ENCODE measurements at places on chromosomes 2 and 18.

DNA sequence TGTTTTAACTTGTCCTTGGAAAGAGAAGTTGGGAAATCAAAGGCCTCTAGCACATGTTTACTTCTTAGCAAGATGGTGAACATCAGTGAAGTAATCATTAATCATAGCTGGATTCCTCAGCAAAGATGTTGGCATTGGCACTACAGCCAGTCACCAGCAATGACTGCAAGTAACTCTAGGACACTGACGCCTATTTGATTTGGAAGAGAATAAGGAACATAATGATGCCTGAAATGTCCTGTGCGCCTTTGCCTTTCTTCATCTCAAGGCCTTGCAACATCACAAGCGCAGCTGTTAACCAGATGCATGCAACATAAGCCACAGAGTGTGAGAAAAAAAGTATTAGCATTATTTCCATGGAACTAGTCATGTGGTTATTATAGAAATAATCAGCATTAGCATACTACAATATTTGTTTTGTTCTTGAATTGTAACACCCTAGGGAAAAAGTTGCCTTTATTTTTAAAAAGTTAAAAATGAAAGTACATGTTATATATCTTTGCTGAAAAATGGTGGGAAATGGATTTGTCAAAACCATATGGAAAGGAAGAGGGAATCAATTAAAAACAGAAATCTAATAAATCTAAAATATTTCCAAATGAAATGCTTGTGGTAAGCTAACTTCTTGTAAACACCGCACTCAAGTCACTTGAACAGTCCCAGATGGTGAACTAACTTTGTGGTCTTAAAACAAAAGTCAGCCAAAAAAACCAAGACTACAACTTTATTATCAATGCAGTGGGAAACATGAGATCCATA, 55.6 kb downstream of the THADA start:
- DNase-seq, result no peak

DNA sequence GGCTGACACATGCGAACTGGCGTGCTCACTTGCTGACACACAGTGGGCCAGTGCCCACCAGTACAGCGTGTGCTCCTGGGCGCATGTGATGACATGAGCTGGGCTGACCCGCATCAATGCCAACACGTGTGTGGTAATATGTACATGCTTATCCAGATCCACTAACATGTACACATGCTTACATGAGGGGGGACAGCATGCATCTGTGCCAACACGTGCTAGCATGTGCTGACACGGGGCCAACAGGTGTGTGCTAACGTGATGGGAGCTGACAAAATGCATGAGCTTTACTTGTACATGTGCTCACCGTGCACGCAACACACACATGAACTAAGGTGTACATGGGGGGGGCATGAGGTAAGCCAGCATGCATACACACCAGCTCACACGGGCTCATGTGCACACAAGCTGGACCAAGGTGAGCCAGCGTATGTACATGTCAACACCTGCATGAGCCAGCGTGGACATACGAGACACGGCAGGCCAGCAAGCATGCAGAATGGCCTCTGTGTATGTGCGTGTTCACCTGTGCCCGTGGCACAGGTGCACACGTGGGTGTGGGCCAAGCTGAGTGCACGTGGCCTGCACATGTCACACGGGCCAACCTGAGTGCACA, 28.5 kb downstream of the GPC1 start:
- DNase-seq, result no peak

- no peak for DNase-seq
These were observed 31.5 kb downstream of the NDC80 start for GRCh38 chr18:2602844-2603243.

- no peak for DNase-seq
These were observed 72.6 kb downstream of the EPAS1 start for GRCh38 chr2:46369783-46370182.

DNA sequence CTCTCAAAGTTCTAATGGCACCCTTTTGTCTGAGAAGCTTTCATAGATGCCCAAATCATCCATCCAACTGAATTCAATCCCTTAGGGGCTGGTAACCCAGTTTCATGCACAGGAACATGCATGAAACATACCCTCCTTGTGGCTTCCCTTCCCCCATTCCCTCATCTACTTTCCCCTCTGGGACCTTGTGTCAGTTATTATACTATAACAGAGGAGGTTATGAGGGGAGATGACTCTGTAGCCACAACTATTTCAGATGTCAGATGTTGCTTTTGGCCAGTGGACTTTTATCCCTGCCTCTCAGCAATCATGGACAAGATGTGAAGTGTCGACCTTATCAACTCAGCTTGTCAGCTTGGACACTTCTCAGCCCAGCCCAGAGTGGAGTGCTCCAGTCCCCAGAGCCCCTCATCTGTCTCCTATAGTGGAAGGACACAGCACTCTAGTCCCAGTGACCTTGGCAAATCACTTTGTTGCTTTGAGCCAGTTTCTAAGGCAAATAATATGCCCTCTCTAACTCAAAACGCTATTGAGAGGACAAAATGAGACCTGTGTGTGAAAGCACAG, 8.4 kb downstream of the DHRS9 start:
- DNase-seq, result no peak

DNA sequence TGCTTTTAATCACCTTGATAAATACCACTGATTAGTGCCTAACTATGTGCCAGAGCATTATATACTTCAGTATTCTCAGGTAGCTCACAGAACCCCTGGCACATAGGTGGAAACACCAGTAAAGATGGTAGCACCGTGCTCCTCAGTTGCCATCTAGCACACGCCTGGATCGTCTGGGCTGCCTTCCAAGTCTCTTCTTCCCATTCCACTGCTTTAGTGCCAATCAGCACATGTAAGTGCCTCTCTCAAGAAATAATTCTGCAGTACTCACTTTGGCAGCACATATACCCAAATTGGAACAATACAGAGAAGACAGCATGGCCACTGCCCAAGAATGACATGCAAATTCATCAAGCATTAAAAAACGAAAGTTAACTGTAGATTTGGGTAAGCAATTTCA, 13.0 kb downstream of the POLR2D start:
- no peak for DNase-seq

DNA sequence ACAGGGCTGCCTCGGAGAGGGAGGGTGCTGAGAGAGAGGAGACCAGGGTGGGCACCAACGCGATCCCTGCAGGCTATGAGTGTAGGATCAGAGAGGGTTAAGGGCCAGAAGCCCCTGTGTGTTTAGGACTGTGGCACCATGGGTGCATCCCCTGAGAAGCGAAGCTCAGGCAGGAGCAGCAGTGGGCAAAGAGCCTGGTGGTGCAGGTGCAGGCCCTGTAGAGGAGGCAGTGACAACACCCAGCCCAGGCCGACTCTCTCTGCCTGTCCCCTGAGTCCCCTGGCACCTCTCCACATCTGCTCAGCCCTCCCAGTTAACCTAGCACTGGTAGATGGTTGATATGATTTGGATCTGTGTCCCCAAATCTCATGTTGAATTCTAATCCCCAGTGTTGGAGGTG, 139.8 kb downstream of the RNF152 start:
- no peak for DNase-seq

DNA sequence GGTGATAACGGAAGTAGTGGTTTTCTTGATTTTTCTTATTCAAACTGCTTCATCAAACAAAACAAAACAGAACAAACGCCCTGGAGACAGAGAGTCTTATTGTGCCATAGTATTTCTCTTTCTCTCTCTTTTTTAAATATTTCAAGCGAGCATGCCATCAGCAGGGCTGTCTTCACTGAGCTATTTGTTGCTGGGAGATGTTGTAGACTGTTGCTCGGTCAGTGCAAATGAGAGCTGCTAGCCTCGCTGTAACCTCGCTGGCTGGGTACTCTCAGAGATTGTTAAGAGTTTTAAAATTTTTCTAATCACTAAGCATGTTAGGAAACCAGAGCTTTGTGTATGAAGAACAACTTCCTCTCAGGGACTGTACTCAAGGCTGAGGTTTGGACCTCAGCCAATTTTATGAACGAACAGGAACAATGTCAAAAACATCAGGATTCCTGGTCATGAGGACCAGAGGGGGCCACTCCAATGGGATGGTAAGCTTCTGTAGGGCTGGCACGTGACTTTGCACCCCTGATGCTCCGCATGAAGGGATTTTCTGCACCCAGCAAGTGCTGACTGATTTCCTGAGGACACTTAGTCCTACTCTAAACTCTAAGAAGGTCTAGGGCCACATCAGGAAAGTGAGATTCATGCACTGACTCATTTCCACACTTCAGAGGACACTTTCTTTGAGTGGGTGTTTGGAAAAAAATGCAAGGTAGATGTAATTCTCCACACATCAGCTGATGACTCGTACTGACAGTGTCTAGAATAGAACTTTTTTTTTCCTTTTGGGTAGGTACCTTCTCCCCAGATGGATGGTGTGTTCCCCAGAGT, 59.8 kb upstream of the IL1R1 start:
- DNase-seq, result no peak

- no peak for DNase-seq
These were observed 318.3 kb downstream of the EIPR1 start for GRCh38 chr2:3059141-3059925.

GRCh38 chr18:26414901-26415440, 133.4 kb downstream of the KCTD1 start:
- no peak for DNase-seq

Data from NCI-H1436 (cell line).